EH (cell line): ENCODE measurements at places on chromosomes 12 and 14.

DNA sequence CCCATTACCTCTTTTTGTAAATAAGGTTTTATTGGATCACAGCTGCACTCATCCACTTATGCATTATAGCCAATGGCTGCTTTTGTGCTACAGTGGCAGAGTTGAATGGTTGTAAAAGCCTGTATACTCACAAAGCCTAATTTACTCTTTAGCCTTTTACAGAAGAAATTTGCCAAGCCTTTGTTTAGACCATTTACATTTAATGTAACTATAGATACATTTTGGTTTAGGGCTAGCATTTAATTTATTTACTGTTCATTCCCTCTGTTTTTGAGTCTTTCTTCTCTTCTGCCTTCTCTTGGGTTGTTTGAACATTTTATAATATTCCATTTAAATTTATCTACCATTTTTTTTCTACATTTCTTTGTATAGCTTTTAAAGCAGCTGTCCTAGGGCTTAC is 217.1 kb upstream of the AMIGO2 start:
- DNase-seq, result no peak

GRCh38 chr12:115268451-115268850 is 584.5 kb upstream of the TBX3 start:
- DNase-seq, result no peak

- peak; percentile 41 for DNase-seq
Measured at GRCh38 chr14:32403688-32404087, 74.6 kb downstream of the AKAP6 start.

DNA sequence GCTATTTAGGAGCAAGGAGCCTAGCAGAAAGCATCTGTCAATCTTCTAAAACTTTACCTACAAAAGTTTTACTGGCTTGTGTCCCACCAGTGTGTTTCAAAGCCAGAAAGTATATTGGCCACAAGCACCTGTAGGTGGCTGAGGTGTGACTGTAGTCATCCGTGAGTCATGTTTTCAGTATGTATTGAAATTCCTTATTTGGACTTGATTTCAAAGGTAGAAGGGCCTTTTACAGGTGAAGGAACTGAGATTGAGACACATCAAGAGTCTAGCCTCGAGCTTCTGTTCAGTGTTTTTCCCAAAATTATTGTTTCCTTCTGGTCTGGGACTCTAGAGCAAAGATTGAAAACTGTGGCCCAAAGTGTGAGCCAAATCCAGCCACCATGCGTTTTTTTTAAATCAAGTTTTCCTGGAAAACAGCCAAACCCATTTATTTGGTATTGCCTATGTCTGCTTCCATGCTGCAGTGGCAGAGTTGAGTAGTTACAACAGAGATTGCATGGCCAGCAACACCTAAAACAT is 195.3 kb upstream of the BCL2L14 start:
- DNase-seq, result peak; percentile 26

DNA sequence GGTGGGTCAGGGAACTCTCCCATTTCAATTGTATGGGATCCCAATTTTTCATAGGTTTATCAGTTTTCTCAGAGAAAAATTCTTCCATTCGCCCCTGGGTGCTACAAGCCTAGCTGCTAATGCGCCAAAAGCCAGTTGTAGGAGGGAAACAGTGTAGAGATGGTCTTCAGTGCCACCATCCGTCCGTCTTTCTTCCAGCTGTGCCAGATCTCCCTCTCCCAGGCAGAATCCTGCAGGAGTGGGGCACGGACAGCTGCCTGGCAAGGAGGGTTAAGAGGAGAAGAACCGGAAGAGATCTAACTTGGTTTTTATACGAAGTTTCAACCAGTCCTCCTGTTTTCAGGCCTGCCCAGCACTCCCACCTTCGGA is 38.9 kb upstream of the FUT8 start:
- DNase-seq, result no peak

- peak; percentile 71 for DNase-seq
Measured at GRCh38 chr12:47164724-47165439, 85.1 kb upstream of the AMIGO2 start.

DNA sequence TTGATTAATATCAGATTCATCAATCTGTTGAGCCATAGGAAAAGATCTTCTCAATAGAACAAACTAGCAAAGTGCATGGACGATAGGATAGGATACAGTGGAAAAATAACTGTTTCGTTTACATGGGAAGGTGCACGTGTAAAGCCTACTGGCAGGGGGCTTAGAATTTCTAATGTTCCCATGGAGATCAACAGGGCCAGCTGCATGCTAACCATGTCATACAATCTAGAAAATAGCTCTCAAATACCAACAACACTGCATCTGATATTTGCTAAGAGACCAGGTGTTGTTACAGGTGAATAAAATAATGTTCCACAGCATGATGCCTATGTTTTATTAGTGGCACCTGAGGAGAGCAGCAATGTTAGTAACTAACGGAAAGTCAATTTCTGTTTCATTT is 72.5 kb downstream of the ACSS3 start:
- DNase-seq, result no peak

GRCh38 chr12:23770202-23770938 is 179.1 kb downstream of the SOX5 start:
- no peak for DNase-seq

- DNase-seq, result peak; percentile 87
Measured at GRCh38 chr12:2294651-2295475, 242.1 kb downstream of the CACNA1C start.

GRCh38 chr12:20142956-20143355 is 225.4 kb upstream of the PDE3A start:
- DNase-seq, result no peak

- DNase-seq, result no peak
Measured at GRCh38 chr14:64689289-64689688, 14.9 kb upstream of the PLEKHG3 start.

- no peak for DNase-seq
Measured at GRCh38 chr14:61589691-61590581, 105.4 kb upstream of the HIF1A start.
